ENCODE measurements at places on chromosomes 2 and 18. TPM values are rescaled to one million over a fixed set of nuclear protein-coding genes. Genes with fewer than 3 reads are reported as not detected.

GRCh38 chr2:112724591-112725525 lies 4.0 kb downstream of the NT5DC4 start:
- no peak overlapping the region for H3K4me3 ChIP-seq
- no peaks in the 10 kb centered on the region for H3K27me3 ChIP-seq
- H3K27ac ChIP-seq = no peak overlapping the region
- no peaks in the 10 kb centered on the region for H3K4me1 ChIP-seq
- peak; percentile 65 for DNase-seq

DNA sequence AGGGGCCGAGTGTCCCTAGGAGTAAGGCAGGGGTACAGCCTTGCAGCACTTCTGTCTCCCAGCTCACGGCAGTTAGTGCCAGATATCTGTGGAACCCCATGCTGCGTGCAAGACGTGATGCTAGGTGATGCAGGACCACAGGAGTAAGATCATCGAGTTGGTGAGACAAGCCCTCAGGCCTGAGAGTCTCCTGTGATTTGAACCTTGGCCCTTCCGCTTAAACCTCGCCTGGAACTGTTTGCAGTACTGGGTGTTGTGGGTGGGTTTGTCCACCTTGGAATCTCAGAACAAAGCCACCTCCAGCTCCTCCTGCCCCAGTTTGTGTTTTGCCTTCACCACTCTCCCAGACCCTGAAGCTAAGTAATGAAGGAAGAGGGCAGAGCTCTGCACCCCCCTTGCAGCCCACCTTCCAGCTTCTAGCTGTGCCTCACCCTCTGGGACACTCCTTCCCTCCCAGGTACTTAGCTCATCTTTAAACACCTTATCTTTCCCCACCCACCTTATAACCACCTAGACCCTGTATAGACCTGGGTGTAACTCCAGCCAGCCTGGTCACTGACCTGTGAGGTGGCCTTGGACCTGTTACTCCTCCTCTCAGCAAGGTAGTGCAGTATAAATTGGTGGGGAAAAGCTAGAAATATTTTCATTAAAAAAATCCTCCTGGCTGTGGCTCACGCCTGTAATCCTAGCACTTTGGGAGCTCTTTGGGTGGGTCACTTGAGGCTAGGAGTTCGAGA lies 6.6 kb downstream of the CNNM4 start:
- H3K4me1 ChIP-seq = peaks cover 7% of the 10 kb centered on the region
- no peak overlapping the region for H3K27ac ChIP-seq
- 0 out of 2 replicates have a peak, but pooled peaks cover under 1% of the 10 kb centered on the region for H3K27me3 ChIP-seq
- no peak overlapping the region for H3K4me3 ChIP-seq
- H3K36me3 ChIP-seq = peaks cover 6% of the 10 kb centered on the region
- no peak for DNase-seq

DNA sequence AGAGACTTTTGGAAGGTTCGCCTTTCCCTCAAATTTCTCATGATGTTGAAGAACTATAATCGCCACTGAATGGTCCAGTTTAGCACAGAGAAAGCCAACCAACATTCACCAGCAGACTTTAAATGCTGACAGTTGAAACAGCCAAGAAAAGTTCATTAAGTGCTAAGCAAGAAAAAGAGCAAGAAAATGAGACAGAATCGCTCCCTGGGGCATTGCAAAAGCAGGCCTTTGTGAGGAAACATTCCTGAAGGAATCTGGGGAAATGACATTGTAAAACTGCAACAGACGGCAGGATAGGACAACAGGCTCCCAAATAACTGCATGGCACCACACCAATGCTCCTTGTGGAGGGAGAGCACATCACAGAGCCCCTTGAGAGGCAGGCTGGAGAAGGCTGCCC lies 269.3 kb upstream of the ID2 start:
- H3K27me3 ChIP-seq = no peaks in the 10 kb centered on the region
- DNase-seq = no peak
- H3K4me3 ChIP-seq = no peak overlapping the region

DNA sequence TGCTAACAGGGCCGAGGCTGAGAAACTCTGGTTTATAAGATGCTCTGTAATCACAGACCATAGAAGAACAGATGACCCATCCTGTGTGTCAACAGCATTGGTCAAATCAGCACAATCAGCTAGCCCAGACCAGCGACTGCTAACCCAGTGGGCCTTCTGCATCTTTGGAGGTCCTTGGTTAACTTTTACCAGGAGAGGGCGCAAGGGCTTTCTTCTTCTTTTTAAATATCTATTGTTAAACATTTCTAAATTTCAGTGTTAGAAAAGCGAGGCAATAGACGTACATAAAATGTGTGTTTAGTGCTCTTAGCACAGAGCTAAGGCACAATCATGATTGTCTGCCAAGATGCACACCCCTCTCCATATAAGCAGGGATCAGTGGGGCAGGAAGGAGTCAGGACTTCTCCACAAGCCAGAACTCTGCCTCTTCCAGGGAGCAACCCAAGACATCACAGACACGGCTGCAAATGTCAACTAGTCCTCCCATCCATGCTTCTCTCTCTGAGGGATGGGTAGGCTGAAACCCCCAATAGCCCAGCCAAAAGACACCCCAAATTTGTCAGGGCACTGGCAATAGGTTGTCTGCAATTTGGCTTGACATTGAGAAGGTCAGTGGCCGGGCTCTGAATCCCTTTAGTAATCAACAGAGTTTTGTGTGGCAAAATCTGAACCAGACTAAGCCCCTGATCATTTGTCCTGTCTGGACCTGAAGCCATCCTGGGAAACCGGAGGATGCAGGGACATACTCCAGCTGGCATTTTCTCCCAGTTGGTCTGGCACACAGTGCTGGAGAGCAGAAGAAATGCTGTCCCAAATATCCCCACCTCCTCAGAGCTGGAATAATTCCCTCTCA lies 188.2 kb downstream of the BCL2 start:
- no peaks in the 10 kb centered on the region for H3K36me3 ChIP-seq
- peak; percentile 43 for DNase-seq
- no peaks in the 10 kb centered on the region for H3K27me3 ChIP-seq
- H3K27ac ChIP-seq = no peak overlapping the region
- no peak overlapping the region for H3K4me3 ChIP-seq
- H3K4me1 ChIP-seq = 0 out of 2 replicates have a peak, but pooled peaks cover 3% of the 10 kb centered on the region

GRCh38 chr2:43210467-43211303 lies 15.7 kb downstream of the ZFP36L2 start:
- no peak for DNase-seq
- no peaks in the 10 kb centered on the region for H3K4me1 ChIP-seq
- H3K4me3 ChIP-seq = no peak overlapping the region
- no peak overlapping the region for H3K27ac ChIP-seq
- no peaks in the 10 kb centered on the region for H3K36me3 ChIP-seq

DNA sequence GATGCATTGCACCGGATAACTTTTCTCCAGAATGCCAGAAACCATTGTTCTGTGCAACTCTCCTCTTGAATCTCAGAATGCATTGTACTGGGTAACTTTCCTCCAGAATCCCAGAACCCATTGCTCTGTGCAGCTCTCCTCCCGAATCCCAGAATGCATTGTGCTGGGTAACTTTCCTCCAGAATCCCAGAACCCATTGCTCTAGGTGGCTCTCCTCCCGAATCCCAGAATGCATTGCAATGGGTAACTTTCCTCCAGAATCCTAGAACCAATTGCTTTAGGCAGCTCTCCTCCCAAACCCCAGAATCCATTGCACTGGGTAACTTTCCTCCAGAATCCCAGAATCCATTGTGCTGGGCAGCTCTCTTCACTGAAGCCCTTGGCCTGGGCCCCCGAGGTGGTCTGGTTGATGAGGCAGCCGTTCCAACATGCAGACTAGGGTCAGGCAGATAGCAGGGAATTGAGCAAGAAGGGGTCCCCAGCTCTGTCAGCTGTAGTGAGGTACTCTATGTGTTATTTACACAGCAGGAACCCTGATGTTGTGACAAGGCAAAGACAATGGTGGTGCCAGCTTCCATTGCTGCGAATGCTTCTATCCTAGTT lies 9.4 kb downstream of the FOSL2 start:
- no peak overlapping the region for H3K4me3 ChIP-seq
- no peak for DNase-seq
- peaks cover 3% of the 10 kb centered on the region for H3K36me3 ChIP-seq
- H3K27ac ChIP-seq = no peak overlapping the region
- H3K27me3 ChIP-seq = no peaks in the 10 kb centered on the region
- no peaks in the 10 kb centered on the region for H3K4me1 ChIP-seq

DNA sequence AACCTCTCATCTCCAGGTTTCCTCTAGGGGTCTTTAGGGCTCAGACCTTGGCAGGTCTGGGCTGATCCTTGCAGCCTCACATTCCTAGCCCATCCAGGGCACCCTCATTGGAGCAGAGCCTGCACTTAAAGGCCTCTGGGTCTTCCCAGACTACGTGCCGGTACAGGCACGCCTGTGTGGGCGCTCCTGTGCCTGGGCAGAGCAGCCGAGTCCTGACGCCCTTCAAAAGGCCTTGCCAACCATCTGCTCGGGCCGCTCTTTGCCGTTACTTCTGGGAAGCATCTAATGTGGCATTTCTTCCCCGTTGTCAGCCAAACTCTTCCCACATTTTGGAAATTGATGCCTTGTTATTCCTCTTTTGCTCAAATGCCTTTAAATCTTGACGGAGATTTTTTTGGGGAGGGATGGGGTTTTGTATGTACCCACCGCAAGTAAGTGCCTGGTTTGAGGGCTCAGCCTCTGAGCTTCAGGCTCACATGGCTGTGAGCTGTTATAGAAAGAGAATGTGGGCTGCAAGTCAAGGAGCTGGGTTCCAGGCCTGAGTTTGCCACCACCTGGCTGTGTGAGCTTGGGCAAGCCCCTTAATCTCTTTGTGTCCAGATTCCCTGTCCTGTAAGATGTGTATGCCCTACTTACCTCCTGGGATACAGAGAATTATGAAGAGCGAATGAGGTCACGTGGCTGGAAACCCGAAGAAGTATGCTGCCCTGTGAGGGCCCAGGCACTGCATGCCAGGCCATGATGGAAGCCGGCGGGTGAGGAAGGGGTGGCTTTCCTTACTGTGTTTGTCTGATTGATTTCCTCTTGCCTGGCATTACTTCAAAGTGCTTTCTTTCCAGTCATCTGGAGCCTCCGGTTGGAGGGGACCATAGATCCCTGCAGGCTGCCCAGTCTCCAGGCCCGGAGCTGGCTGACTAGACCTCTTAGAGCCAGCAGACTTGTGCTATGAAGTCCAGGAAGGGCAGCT lies 20.6 kb downstream of the EHD3 start:
- no peak overlapping the region for H3K27ac ChIP-seq
- no peak overlapping the region for H3K4me3 ChIP-seq
- no peaks in the 10 kb centered on the region for H3K27me3 ChIP-seq
- no peaks in the 10 kb centered on the region for H3K4me1 ChIP-seq

- H3K4me1 ChIP-seq = no peaks in the 10 kb centered on the region
- H3K4me3 ChIP-seq = no peak overlapping the region
- no peak overlapping the region for H3K27ac ChIP-seq
- no peaks in the 10 kb centered on the region for H3K36me3 ChIP-seq
- DNase-seq = no peak
Observed at GRCh38 chr18:6650747-6651146, 78.8 kb upstream of the ARHGAP28 start.

The CPSF3 gene
- total RNA-seq = 95.5 TPM

The MATN3 gene
- 13.5 TPM for total RNA-seq

All from H9 (cell line).